GM12891 (cell line): ENCODE measurements at places on chromosomes 16 and 17.
A peak's percentile ranks its signal among the peaks of the same experiment; 100 is the strongest.

GRCh38 chr16:12618515-12618914, 185.2 kb downstream of the CPPED1 start:
- DNase-seq = no peak

DNA sequence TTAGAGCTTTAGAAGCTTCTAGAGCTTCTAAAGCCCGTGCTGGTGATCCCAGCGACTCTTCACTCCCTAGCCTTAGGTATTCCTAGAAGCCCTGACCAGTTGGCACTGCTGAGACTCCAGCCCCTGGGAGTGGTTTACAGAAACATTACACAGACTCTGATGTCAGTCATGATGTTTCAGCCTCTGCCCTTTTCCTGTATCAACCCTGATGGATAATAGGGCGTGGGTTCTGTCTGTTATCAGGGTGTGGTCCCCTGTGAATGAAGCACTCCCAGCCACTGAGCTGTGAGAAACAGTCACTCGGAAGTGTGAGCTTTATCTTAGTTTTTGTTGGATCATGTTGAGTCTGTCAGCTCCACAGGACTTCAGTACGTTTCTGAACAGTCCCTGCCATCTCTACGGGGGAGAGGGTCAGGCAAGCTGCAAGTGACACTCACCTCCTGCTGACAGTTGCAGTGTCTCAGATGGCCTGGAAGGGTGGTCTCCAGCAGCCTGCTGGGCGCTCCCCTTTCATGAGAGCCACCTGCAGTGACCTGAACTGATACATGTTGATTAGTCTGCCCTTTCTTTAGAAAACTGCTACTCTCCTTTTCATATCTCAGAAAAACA, 12.8 kb downstream of the GOSR2 start:
- no peak for DNase-seq

DNA sequence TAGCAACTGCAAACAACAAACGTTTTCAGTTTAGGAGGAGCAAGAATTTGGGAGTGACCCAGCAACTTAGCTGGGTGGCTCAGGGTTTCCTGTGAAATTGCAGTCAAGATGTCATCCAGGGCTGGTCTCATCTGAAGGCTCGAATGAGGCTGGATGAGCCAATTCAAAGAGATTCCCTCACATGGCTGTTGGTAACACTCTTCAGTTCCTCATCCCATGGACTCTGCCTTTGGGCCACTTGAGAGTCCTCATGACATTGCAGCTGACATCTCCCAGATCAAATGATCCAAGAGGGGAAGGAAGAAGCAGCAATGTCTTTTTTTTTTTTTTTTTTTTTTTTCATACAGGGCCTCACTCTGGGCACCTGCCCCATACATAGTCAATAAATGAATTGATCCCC, 26.3 kb downstream of the UBALD1 start:
- no peak for DNase-seq

DNA sequence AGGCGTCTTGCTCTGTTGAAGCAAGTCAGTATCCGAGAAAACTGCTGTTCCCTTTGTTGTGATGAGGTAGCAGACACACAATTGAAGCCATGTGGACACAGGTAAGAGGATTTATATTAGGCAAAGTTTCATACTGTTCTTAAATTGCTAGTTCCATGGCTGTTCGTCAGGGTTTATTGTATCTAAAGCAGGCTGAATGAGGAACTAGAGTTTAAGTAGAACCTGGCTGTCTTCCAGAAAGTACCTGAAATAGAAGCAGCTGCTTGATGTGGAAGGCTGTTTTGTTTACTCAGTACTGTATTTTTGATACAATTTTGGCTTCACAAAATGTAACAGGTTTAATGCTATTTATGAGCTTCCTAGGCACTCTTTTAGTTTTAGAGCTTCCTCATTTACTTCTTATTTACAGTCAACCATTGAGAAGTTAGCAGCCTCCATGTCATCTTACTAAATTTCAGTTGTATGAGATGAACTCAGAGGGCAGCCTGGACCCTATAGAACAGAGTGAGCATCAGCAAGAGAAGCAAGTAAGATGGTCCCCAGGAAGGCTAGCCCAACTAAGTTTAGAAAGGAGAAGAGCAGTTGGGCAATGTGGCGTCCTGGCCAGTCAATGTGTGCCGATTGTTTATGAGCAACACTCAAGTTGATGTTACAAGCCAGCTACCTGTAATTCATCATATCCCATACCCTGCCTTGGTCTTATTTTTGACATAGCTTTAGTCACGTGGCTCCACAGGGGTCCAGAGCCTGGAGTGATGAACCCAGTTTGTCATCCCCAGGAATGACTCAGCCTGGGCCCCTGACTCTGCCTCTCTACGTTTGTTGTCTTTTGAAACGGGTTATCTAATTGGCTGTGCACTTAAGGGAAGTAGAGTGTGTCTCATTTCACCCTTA, 9.7 kb upstream of the ARL2BP start:
- DNase-seq = no peak

- DNase-seq = peak; percentile 45
Measured at GRCh38 chr17:6651919-6652452, 424 bp downstream of the C17orf100 start.

GRCh38 chr16:29789775-29790182, 772 bp upstream of the KIF22 start:
- no peak for DNase-seq

DNA sequence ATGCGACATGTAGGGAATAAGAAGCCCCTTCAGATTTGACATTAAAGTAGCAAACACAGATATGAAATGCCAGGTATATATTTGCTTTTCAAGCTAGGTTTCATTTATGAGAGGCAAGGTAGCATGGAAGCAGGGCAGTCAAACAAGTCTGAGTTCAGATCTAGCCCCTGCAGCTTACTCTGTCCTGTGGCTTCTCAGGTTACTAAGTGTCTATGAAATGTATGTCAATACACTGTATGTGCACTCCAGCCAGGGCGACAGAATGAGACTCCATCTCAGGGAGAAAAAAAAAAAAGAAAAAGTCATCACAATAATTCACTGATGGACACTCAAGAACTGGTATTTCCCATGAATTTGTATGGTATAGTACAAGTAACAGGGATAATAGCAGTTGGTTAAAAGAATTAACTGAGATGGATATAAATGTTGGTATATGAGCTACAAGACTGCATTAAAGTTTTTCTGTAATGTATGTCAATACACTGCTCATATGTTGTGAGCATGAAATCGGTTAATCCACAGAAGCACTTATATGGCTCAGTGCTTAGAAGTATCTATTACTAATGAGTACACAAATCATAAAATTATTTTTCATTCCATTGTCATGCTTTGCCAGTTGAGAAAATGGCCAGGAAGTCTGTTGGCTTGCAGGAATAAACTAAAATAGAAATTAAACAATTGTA, 2.9 kb upstream of the WSB1 start:
- no peak for DNase-seq

- no peak for DNase-seq
Measured at GRCh38 chr17:51362811-51363585, 102.7 kb downstream of the UTP18 start.

DNA sequence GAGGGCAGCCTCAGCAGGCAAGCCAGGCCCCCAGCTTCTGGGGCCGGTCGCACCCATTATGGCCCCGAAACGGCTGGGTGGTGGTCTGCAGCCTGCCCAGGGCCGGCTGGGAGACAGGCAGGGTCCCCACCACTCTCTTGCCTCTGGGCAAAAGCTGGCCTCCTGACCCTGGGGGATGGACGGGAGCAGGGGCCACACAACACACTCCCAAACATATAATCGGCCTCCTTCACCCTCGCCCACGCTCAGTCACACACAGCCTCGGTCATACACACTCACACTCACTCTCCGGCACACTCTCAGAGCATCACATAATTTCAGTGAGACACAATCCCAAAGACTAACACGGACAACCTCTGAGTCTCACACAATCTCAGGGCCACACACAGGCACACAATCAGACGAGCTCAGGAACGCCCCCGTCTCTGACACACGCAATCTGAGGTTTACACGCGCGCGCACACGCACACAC, 589 bp downstream of the PEMT start:
- DNase-seq = no peak

- no peak for DNase-seq
Measured at GRCh38 chr17:8867361-8867981, at the start of gene PIK3R6. Gene PIK3R6 (minus strand): TSS chr17:8867674. CDS start chr17:8849794, 17,880 bp downstream.

GRCh38 chr17:43354371-43354770, 44.4 kb upstream of the ARL4D start:
- no peak for DNase-seq

DNA sequence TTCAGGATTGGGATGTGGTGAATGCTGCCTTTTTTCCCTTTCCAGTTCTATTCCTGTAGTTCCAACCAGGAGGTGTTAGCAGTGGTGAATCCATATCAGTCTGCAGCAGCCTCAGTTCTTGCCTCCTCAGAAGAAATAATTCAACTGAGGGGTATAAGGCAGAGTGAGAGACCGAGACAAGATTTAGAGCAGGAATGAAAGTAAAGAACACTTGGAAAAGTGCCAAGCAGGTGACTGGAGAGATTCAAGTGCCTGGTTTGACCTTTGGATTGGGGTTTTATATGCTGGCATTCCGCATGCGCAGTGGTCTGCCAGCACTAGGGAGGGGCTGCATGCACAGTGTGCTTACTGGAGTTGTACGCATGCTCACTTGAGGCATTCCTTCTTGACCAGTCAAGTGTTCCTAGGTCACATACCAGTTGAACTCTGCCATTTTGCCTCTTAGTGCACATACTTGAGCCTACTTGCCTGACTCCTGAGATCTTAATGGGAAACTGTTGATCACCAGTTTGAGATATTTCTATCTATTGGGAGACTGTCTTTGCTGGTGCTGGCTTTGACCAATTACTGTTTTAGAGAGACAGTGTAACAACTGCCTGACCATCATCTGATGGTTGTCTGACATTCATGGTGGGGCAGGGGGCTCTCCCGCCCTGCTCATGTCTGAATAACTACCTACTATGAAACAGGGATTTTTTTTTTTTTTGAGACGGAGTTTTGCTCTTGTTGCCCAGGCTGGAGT, 680 bp upstream of the CCL15 start:
- no peak for DNase-seq

DNA sequence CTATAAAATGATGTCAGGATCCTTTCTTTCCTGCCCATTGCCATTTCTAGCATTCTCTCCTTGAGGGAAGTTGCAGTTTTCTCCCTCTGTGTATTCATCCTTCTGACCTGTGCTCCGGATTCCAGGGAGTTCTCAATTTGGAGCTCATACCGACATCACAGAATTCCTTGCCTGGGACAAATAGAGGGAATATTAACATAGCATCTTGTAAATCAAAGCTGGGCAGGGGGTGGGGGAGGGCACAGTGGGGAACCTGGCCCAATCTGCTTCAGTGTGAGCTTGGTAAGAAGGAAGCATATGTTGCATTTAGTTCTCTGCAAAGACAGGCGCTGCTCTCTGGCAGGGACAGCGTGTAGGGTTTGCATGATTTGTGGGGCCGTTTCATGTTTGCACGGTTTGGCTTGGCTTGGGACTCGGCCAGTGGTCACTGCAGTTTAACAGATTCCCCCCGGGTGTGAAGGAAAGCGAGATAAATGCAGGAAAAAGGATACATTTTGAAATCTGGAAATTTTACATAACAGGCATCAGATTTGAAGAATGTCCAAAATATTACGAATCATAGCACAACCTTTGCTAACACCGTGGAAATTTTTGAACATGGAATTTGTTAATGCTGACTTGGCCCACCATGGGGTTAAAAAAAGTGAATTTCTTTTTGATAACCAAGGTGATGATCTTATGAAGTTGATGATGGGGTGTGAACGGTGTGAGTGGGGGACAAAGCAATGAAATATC, 178.0 kb downstream of the WWOX start:
- DNase-seq = no peak

- DNase-seq = no peak
Measured at GRCh38 chr16:6600167-6600566, 732.5 kb upstream of the RBFOX1 start.

- DNase-seq = no peak
Measured at GRCh38 chr17:74008196-74008595, 195.3 kb upstream of the RPL38 start.

DNA sequence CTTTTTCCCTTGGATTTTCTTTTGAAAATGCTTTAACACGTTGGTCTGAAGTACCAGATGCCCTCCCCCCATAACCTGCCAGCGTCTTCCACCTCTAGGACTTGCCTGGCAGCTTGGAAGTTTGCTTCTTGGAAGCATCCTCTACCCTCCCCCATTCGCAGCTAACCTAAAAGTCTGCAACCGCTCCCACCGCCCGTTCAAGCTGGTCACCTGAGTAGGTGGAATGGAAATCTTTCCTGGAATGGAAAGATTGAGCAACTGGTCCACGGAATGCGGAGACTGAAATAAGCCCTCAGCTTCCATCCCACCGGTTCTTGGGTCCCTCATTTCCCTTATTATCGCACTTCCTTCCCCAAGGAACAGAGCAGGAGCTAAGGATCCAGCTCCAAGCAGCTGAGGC, 31.4 kb downstream of the HS3ST3B1 start:
- DNase-seq = no peak

DNA sequence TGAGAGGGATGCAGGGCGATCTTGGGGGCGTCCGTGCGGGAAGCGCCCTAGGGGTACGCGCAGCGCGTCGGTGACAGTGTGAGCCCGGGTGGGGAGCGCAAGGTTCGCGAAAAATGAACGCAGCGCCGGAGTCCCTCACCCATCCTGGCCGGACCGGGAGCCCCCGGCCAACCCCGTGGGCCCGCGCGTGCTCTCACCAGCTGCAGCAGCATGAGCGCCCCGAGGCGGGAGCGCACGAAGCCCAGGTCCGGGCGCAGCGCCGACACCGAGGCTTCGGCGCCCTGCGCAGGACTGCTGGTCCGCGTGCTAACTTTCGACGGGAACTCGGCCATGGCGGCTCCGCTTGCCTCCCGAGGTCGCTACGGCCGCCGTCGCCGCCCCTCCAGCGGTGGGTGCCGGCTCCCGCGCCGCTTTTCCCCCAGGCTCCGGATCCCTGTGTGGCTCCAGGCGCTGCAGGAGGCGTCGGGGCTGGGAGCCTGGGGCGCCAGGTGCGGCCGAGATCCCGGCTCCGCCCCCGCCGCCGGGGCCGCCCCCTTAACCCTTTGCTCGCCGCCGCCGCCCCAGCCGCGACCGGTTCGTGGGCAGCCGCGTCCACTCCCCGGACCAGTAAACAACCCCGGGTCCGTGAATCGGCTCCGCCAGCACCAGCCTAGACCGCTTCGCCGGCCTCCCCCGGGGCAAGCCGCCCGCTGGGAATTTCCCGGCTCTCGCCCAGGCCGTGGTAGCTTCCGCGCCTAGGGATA, at the start of gene PLLP:
PLLP (minus strand) TSS at position 464 of the 743 bp plus-strand sequence; CDS start at position 332, 132 bp downstream.
- DNase-seq = peak; percentile 78

- no peak for DNase-seq
Measured at GRCh38 chr17:5580367-5580766, 3.9 kb downstream of the NLRP1 start.

- DNase-seq = no peak
Measured at GRCh38 chr16:1708768-1709180, 2.8 kb downstream of the MAPK8IP3 start.

DNA sequence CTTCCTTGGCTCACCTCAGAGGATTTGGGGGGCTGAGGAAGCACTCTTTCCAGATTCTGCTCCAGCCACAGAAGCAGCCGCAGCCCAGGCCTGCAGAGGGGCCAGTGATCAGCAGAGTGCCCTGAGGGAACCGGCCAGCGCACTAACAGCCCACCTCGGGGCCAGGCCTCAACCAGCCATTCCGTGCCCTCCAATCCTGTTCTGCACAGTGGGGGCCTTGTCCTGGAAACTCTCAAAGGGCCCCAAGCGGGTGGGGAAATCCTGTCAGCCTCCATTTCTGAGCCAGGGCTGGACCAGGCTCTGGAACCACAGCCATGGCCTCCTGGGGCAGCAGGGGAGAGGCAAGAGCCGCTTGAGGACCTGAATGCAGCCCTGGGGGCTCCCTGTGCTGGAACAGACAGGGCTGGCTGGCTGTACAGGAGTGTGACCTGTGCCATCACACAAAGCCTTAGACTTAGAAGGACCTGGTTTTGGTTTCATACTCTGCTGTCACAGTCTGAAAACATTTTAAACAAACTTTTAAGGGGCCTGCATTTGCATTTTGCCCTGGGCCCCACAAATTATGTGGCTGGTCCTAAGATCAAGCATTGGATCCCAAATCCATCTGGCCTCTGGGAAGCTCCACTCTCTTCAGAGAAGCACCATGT, 10.0 kb downstream of the CNGB1 start:
- no peak for DNase-seq
